A673 (cell line): ENCODE measurements at places on chromosomes 3 and 15. TPM values are rescaled to one million over a fixed set of nuclear protein-coding genes. Genes with fewer than 3 reads are reported as not detected.

- peak; percentile 85 for DNase-seq
These were observed 716 bp downstream of the PTPN23 start for GRCh38 chr3:47381317-47382157.

GRCh38 chr3:195535293-195535692 is 7.8 kb downstream of the PPP1R2 start:
- no peak for DNase-seq

DNA sequence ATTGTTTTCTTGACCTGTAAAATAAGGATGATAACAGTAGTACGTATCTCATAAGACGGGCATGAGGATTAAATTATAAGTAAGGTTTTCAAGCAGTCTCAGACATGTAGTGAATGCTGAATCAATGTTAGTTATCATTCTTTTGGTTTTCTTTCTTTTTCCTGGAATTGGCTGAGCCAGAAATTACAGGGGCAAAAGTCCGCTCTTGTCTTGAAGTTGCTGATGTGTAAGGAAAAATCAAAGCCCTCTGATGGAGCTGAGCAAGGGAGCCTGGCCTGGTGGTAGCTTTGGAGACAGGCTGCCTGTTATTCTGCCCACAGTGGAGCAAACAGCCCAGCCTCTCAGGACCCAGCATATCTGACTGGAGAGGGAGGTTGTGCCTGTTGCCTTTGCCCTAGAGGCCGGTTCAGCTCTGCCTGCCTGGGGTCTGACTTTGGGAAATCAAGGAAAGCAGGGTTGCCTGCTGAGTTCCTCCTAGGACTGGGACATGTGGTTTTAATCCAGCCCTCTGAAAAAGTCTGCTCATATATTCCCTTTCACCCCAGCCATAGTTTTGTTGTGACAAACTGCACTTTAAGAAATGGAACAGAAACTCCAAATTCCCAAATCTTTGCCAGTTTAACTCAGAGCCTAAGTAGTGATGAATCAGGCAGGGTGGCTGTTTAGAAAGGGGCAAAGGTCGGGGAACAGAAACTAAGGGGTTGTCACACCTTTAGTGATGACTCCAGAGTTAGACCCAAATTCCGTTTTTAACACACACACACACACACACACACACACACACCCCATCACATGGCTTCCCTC is 40.1 kb downstream of the GASK1A start:
- no peak for DNase-seq

SEMA6D gene
- total RNA-seq: 10.9 and 11.0 TPM in 2 replicates
